ENCODE measurements at places on chromosomes 6 and 20.

DNA sequence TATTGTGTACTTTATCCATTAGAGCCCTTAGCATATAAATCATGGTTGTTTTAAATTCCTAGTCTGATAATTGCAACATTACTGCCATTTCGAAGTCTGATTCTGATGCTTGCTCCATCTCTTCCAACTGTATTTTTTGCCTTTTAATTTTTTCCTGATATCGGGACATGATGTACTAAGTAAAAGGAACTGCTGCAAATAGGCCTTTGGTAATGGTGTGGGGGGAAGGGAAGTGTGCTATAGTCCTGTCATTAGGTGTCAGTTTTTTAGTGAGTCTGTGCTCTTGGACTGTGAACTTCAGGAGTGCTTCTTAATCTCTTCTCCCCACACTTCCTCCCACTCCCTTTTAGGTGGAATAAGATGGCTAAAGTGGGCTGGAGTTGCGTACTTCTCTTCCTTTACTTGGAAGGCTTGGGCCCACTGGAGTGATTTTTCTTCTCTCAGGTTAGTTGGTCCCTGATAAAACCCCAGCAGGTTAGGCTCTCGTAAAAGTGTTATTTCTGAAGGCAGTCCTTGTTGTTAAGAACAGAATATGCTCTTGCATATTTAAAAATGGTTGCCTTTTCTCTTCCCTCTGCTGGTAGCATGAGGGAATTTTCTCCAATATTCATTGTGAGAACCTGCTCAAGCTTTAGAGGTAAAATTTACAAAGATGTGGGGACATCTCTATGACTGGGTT is 18.1 kb downstream of the STXBP5 start:
- DNase-seq: no peak

DNA sequence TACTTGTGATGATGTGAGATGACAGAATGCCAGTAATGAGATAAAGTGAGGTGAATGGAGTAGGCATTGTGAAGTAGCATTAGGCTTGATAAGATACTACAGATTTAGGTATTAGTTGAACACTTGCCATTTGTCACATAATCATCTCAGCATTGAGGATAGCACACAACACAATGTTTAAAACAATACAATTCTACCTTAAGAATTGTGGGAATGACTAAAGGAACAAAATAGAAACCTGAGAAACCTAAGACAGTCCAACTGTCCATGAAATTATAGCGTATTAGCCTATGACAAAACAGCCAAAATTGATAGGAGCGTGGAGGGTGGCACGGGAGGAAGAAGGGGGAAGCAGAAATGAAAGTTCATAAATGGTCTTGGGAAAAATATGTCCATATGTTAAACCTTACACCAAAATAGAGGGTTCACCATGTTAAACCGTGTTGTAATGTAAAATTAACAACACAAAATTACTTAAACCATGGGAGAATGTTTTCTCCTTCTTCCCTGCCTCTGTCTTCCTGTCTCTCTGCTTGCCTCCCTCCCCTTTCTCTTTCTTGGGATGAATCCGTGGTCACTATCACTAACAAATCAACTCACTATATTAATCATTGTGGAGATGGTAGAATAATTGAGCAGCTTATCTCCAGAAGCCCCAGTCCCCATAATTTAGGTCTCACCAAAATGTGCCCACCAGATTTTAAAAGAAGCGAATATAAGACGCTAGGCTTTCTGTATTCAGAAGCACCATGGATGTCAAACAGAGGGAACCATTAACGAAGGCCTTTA is 33.0 kb upstream of the HFE start:
- DNase-seq: no peak

GRCh38 chr6:138596126-138596525 is 96.8 kb upstream of the NHSL1 start:
- DNase-seq: no peak

DNA sequence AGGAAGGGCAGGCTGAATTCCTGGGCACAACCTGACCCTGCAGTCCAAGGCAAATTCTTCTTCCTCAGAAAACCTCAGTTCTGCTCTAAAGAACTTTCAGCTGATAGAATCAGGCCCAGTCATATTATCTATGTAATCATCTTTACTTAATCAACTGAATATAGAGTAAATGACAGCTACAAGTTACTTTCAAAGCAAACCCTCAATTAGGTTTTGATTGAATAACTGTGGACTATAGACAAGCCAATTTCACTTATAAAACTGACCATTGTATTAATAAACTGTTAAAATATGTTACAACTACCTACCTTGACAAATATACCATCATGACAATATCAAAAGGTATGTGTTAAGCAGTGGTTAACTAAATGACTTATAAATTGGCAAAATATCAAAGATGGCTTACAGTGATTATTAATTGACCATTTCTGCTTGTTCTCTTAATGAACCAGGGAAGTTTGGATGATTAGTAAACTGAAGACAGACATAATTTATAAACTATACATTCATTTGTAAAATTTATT is 46.1 kb upstream of the ADGRF5 start:
- no peak for DNase-seq

DNA sequence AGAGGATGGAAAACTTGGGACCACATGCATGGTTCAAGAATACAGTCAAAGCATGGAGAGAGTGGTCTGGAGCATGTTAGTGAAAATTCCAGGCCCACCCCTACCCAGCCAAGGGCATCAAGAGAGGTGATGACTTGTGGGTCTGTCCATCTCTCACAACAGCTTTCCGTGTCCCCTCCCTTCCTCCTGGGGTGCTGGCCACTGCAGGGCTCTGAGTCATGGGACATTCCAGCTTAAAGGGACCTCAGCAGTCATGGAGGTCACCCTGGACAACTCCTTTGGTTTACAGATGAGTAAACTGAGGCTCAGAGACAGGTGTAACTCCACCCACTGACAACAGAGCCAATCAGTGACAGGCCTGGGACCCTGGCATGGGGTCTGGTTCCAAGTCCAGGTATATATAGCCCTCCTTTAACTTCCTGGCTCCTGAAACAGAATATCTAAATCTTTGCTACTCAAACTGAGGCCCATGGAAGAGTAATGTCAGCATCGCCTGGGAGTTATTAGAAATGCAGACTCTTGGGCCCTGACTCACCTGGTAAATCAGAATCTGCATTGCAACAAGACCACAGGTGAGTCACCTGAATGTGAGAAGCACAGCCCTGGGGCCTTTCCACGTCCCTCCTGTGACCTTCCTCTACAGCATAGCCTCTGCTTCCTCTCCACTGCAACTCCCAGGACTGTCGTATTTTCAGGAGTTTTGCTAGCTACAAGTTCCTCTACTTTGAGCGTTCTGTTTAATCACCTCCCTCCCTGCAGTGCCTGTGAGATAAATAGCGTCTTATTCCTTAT is 170.2 kb downstream of the ZDHHC14 start:
- no peak for DNase-seq

GRCh38 chr6:150099953-150100352 is 31.0 kb upstream of the ULBP3 start:
- DNase-seq: no peak

GRCh38 chr6:34115403-34115795 is 30.5 kb downstream of the GRM4 start:
- DNase-seq: no peak

DNA sequence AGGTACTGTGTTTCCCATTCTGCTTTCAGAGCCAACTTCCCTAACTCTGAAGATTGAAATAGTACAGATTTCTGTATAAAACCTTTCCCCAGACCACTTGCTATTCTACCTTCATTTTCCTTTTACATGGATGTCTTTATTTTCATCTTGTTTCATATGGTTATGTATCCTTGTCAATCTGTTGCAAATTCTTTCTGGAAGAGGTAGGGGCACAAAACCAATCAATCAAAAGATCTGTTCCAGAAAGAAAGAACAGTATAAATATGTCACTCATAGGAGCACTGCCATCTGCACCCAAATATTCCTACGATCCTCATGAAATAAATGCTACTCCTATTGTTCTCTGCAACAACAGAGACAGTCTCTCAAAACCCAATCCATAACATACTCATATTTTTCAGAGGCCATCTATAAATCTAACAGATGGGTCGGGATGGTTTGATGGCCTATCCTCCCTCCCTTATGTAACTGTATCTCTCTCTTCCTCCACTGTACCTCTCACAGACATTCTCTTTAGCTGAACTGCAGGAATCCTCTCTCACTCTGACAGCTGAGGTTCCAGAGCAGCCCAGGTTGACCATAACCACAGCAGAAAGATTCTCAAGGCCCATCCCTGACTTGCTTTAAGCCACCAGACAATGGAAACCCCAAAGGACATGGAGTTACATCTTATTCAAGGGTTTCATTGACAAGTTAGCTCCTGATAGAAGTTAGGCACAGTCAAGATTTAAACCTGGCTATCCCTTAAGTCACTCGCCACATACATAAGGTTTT is 112.8 kb downstream of the ZMYND8 start:
- DNase-seq: no peak

GRCh38 chr6:68711386-68712000 is 76.4 kb downstream of the ADGRB3 start:
- DNase-seq: no peak

DNA sequence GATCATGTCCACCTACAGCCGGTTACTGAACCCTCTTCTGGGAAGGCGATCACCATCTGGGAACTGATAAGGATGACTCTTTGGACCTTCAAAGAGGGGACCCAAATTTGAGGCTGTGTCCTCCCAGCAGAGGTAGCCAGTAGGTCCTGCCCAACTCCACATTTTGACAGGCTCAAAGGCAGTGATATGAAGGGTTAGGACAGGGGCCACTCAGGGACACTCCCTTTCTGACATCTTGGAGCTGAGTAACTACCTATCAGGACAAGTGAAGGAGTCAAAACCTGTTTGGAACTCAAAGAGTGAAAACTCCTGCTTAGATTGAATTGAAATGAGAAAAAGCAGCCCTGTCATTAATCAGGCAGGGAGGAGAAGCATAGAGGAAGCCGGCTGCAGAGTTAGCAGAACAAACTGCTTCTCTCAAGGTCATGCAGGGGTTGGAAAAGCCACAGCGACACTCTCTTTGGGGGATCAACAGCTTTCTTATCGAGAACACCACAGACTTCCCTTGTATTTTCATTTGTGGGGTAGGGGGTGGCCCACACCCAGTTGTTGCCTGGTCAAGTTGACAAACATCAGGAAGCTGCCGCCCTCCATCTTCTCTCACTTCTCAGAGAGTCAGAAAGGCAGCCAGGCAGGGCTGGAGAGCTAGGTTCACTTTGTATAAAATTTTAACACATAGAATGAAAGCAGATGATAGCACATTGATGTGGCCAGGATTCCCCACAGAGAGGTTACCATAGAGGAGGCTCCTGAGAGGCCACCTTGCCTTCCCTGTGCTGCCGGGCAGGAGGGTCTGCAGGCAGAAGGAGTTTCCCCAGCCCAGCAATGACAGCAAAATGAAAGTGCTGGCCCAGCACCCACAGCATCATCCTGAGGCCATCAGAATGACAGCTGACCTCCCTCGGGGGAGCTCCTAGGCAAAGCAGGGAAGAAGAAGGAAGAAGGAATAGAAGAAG is 47.6 kb downstream of the AGPAT4 start:
- DNase-seq: no peak
